ENCODE measurements at places on chromosomes 6 and 20. TPM values are rescaled to one million over a fixed set of nuclear protein-coding genes. Genes with fewer than 3 reads are reported as not detected.

GRCh38 chr6:147418523-147418922, 90.0 kb upstream of the SAMD5 start:
- no peaks in the 10 kb centered on the region for H3K36me3 ChIP-seq
- H3K27ac ChIP-seq = no peak overlapping the region
- peaks cover 3% of the 10 kb centered on the region for H3K27me3 ChIP-seq
- DNase-seq = no peak
- no peaks in the 10 kb centered on the region for H3K4me1 ChIP-seq
- H3K4me3 ChIP-seq = no peak overlapping the region

- no peak overlapping the region for H3K4me3 ChIP-seq
- no peak for DNase-seq
- no peak overlapping the region for H3K27ac ChIP-seq
- no peaks in the 10 kb centered on the region for H3K4me1 ChIP-seq
- peaks cover 3% of the 10 kb centered on the region for H3K36me3 ChIP-seq
Measured at GRCh38 chr6:104843229-104843628, 16.5 kb downstream of the HACE1 start.

GRCh38 chr20:275791-276190, 14.8 kb downstream of the C20orf96 start:
- H3K4me3 ChIP-seq = no peak overlapping the region
- H3K36me3 ChIP-seq = peaks cover 33% of the 10 kb centered on the region
- H3K27me3 ChIP-seq = no peaks in the 10 kb centered on the region
- no peak for DNase-seq
- H3K4me1 ChIP-seq = no peaks in the 10 kb centered on the region
- no peak overlapping the region for H3K27ac ChIP-seq

DNA sequence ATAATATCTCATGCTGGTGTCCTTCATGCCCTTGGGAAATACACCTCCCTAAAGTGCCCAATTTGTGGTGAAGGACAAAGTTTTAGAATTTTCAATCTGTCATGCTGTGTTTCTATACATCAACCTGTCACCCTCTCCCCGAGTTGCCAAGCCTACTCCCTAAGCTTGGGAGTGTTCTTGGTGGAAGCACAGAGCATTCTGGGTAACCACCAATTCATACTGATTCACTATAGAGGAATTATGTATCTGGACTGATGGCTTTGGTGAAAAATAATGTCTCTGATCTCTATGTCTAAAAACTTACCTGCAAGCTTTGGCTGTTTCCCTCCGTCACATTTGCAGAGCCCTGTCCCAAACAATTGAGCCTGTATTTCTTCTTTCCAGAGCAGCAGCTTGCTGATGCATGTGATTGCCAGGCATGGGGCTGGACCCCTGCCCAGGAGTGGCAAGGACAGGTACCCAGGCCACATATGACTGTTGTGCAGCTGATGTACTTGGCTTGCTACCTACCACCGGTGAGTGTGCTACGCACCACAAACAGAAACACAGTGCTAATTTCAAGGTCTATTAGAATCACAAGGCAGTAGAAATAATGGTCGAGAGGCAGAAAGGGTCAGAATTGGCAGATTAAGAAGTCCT, 202.8 kb upstream of the CITED2 start:
- no peak overlapping the region for H3K4me3 ChIP-seq
- H3K36me3 ChIP-seq = no peaks in the 10 kb centered on the region
- DNase-seq = peak; percentile 44
- H3K4me1 ChIP-seq = peaks cover 13% of the 10 kb centered on the region
- peak overlapping the region; percentile 98 for H3K27ac ChIP-seq

- H3K27ac ChIP-seq = no peak overlapping the region
- peaks cover 2% of the 10 kb centered on the region for H3K4me1 ChIP-seq
- H3K27me3 ChIP-seq = no peaks in the 10 kb centered on the region
- no peak overlapping the region for H3K4me3 ChIP-seq
Measured at GRCh38 chr20:5977223-5977622, 26.8 kb downstream of the MCM8 start.

DNA sequence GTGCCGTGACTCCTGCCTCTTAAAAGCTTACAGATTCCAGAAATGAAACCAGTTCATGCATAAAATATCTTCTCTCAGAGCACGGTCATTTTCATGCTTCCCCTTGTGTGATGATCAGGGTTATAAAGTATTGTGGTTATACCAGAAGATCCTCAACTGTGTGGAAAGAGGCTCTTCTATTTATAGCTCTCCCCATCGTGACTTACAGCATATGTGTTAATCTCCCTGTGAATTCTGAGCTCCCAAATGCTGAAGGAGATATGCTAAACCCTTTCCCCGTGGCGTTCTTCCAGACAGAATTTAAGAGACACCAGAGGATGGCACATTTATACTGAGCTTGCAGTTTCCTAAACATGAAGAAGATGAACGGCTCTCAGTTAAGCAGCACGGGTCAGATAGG, 158.8 kb downstream of the CDH26 start:
- H3K27ac ChIP-seq = no peak overlapping the region
- no peaks in the 10 kb centered on the region for H3K4me1 ChIP-seq
- peaks cover 4% of the 10 kb centered on the region for H3K27me3 ChIP-seq

Gene TRDN
- not detected for total RNA-seq
